ENCODE measurements at places on chromosomes 13 and 19.

DNA sequence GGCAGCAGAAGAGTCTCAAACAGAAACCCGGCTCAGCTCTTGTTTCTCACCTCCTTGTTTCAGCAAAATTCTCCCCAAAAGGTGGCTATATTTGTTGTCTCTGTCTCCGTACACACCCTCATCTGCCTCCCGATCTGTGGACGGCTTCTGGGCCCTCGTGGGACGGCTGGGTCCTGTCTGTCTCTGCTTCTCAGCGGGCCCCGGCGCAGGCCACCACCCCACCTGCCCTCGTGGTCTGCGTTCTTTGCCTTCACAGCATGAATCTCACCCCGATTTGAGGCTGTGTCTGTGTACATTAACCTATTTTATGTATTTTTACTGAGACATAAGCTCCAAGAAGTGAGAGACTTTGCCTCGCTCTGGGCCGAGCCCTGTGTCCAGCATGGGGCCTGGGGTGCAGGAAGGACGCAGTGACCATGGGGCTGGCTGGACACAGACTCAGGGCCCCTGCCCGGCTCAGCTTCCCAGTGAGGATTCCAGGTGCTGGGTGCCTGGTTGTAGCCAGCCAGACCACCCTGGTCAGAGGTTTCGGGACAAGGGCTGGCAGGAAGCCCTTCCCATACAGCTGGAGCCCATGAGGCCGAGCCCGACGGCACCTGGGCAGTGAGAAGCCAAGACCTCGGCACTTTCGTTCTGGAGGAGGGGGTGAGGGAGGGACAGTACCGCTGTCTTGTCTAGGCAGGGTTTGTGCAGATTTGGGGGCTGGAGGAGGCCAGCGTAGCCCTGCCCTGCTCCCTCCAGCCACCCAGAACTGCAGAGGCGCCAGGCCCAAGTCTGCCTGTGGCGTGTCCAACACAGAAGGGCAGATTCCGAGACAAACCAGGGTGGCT, 78.5 kb upstream of the MCF2L start:
- DNase-seq: no peak

GRCh38 chr19:4334929-4335570, 3.6 kb downstream of the STAP2 start:
- no peak for DNase-seq

GRCh38 chr13:21823416-21823815, 152.5 kb downstream of the FGF9 start:
- DNase-seq: no peak

DNA sequence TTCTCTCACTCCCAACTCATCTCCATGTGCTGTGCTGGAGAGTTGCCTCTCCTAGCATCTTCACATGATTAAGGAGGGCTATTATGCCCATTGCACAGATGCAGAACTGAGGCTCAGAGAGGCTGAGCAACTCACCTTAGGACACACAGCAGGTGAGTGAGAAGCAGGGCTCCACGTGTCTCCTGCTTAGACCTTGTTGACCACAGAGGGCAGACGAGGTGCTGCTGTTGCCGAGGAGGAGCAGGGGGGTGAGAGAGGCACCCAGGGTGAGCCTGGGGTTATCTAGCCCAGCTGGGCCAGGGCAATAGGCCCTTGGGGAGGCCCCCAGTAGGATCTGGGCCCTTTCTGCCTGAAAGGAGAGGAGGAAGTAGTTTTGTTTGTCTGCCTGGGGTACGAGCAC, 2.4 kb upstream of the HSH2D start:
- DNase-seq: no peak

GRCh38 chr13:102310691-102311418, 91.0 kb downstream of the FGF14 start:
- no peak for DNase-seq

DNA sequence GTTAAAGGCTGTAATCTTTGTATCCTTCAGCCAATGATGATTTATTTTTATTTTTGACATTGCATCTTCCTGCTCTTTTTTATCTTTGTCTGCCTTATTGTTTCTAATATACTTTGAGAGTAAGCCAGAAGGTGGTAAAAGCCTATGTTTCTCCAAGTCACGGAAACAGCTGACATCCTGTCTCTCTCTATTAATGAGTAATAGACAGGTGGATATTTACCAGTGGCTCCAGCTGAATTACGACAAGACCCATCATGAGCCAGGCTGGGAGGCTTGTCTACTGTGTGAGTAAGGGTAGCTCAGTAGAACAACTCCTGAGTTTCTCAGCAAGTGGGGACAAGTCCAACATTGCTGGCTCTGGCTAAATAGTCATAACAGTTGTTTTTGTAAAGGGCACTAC, 166.6 kb downstream of the NDFIP2 start:
- no peak for DNase-seq

DNA sequence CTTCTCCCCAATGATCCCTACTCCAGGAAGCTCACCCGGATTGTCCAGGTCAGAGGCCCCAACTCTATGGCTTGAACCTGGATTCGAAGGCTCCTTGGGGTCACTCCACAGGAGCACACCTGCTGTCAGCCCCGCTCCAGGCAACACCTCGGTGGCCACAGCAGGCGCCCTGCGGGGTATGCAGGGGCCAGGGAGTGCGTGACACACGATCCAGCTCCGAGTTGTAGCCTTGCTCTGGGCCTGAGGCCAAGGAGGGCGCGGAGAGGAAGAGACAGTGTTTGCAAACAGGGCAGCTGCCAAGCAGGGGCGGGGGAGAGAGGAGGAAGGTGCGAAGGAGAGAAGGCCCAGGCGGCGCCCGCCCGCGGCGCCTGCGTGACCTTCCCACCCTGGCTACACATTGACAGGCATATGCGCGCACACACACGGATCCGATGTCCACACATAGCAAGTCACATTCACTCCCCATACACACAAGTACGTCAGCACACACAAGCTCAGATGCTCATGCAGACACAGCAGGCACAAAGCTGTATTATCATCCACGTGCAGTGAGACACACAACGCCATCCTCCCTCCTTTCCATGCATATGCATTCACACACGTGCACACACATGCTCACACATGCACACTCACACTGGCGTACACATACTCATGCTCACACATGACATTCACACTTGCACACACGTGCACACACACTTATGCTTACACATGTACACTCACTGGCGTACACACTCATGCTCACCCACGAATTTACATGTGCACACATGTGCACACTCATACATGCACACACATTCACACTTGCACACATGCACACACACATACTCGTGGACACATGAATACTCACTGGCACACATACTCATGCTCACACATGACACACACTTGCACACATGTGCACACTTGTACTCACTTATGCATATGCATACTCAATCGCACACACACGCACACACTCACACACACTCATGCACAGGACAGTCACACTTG, 10.4 kb downstream of the SBK2 start:
- DNase-seq: no peak

GRCh38 chr19:3842948-3843347, 25.9 kb downstream of the ZFR2 start:
- no peak for DNase-seq

- no peak for DNase-seq
These were observed 53.1 kb downstream of the ATP7B start for GRCh38 chr13:51958217-51958547.

DNA sequence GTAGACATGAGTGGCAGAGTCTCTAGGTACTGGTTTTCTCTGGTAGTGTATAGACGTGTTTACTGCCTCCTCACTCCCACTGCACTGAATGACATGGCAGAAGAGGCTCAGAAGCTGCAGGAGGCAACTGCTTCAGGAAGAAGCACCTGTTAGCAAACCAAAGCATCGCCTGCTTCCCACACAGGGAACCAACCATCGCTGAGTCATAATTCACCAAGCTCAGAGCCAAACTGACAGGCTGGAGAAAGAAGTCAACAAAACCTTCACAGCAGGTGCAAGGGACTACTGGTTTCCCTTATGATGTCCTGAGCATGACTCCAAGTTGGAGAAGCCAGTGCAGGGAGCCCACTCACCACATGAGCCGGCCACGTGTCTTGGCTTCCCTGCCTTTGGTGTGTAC, 69.8 kb downstream of the KCTD12 start:
- DNase-seq: no peak

DNA sequence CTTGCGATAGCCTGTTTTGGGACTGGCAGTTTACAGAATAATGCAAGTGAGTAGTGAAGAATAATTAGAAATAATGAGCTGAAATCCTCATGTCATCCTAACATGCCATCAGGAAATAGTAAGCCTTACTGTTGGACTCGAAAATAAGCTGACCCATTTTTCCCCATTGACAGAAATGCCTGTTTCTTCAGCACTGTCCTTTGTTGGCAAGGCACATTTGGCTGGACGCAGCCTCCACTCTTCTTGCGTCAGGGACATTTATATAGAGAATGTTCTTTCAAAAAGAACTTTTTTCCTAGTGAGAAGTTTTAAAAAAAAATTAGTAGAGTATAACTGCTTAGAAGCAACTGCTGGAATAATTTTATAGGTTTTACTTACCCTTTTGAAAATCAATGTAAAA, 47.1 kb downstream of the ARHGAP35 start:
- DNase-seq: no peak

GRCh38 chr19:13146763-13147563, 3.2 kb downstream of the STX10 start:
- DNase-seq: no peak

GRCh38 chr19:4362831-4363545, 19.6 kb downstream of the MPND start:
- DNase-seq: no peak

- DNase-seq: no peak
These were observed 296.7 kb upstream of the DACH1 start for GRCh38 chr13:72163678-72164077.

DNA sequence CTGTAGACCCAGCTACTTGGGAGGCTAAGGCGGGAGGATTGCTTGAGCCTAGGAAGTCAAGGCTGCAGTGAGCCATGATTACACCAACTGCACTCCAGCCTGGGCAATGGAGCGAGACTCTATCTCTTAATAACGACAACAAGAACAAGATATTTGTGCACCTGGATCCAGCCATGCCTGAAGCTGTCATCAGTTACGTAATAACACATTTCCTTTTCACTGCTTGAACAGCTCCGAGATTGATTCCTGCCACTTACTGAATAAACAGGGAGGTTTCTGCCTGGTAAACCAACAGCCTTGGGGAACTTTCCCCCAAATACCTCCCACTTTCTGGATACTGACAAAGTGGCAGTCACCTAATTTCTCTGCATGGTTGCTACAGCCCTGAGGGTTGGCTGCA, 5.4 kb downstream of the KANK2 start:
- DNase-seq: no peak

GRCh38 chr19:44021221-44021620, 4.0 kb upstream of the ZNF222 start:
- no peak for DNase-seq

- no peak for DNase-seq
These were observed 73.5 kb upstream of the C13orf46 start for GRCh38 chr13:114047358-114047881.

DNA sequence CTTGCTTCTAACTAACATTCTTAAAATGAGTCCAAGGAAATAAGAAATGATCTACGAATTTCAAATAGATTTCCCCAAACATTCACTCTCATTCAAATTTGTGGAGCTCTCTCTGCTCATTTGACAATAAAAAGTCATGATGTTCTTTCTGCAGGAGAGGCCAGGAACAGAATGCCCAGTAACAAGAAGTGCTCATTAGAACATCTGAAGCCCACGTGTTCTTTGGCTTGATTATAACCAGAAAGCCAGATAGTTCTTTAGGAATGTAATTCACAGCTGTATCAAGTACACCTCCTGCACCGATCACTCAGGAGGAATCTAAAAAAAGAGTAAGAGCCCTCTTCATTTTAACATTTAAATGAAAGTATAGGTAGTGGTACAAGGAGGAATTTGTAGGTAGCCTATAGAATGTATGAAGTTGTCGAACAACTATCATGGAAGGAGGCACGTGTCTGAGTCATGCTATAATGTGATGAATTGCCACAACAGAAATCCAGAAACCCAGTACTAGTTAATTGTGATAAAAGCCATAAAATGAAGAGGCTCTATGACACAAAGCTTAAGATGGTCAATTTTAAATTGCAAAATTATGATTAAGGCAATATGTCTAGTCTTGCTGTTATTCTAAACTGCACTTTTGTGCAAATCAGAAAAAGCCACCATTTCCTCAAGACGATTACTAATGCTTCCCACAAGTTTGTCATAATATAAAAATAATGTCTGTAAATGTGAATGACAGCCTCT, 12.8 kb downstream of the MEDAG start:
- no peak for DNase-seq

GRCh38 chr19:294341-294945, 3.2 kb upstream of the PLPP2 start:
- no peak for DNase-seq

DNA sequence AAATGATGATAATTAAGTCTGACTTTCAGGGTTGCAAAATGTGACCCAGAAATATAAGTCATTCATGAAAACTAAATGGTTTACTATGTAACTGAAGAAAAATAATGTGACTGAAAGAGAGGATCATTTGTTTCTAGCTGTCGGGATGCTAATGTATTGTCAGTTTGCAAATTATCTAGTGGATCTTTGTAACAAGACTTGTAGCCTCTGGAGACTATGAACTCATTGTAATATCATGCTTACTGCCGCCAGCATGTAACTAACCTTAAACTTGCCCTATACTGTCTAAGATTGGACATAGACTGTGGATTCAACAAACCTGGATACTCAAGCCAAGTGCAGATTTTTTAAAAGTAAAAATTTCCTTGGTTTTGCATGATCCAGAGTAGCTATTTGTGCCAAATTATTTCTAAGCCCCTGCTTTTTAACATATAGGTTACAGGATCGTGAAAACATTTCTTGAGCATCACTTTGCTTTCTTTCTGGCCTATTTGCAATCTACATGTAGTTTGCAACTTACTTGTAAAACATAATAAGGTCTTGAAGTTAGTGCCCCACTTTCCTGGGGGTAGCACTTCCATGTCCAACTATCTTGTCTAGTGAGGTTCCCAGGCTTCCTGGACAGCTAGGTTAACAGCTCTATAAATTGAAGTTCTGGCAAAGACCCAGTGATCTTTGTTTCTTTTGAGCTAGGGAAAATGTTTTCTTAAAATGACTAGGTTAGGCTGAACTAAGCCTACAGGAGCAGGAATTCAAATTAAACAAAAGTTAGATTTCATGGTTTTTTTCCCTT, 3.3 kb upstream of the POSTN start:
- no peak for DNase-seq

GRCh38 chr19:54209058-54209810, 8.6 kb downstream of the RPS9 start:
- DNase-seq: no peak

GRCh38 chr13:108677806-108678205, 48.4 kb downstream of the MYO16 start:
- no peak for DNase-seq

DNA sequence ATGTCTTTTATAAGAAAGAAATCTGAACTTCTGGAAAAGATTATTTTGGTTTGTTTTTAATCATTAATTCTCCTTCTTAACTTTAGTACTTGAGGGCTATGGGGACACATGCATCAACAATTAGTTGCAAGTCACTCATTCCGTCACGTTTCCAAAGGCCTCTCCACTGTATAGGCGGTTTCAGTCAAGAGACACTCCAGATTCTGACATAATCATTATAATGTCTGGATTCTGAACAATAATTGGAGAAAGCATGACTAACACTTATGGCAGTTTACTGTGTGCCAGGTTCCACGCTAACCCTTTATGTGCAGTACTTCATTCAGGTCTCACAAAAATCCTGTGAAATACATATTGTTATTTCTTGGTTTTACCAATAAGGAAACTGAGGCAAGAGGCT, 71.9 kb downstream of the TNFRSF19 start:
- no peak for DNase-seq
